CD4-positive, alpha-beta T cell treated with Interleukin-2 at 100 ng/mL for 4 hours (primary cell): ENCODE measurements at places on chromosomes 7 and 10.

DNA sequence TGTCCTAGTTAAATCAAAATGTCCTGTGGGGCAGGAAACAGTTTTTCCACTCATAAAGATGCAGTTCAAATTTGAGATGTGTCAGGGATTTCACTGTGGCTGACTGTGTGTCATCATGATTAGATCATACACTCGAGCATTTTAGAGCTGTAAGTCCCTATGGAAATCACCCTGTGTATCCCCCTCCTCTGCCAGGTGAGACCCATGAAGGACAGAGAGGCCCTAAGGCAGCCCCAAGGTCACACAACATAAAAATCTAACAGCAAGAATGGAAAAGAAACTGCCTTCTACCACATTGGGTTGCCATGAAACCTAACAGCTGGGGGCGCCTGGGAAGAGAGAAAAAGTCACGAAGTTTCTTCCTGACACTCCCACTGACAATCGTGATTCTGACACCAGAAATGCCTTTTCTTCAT lies 135.8 kb downstream of the KCNMA1 start:
- DNase-seq, result no peak

GRCh38 chr10:72611783-72612182 lies 14.1 kb downstream of the MICU1 start:
- no peak for DNase-seq

DNA sequence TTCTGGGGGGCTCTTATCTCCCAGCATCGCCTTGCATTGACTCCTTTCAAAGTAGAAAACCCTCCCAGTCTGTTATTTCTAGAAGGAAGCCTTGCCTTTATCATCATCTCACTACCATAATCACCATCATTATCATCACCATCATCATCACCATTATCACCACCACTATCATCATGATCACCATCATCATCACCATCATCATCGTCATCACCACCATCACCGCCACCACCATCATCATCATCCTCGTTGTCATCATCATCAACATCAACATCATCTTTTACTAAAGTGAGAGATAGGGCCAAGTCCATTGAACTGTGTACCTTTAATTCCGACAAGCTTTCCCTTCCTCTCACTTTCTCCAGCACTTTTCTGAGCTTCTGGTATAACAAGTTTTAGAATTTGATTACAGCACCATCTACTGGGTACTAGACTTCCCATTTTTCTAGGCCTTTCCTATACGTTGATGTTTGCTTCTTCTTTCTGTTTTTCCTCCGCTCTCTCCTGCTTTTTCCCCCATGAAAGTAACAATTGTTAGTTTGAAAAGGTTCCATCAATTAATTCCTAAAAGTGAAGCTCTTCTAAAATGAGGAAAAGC lies 226.4 kb downstream of the BUB3 start:
- no peak for DNase-seq

DNA sequence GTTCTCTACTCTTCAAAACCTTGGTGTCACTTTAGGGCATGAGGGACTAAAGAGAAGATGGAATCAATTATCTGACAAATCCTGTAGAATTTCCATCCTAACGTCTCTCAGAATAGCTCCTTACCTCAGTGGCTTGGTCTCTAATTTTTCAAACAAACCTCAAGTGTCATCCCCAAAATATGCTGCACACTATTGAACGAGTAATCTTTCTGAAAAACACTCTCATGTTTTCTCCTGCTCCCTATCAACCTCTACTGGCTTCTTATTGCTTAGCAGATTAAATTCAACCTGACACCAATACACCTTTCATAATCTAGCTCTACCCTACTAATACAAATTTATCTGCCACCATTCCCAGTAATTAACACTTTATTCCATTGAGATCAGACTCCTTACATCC lies 8.5 kb downstream of the CNOT4 start:
- no peak for DNase-seq

DNA sequence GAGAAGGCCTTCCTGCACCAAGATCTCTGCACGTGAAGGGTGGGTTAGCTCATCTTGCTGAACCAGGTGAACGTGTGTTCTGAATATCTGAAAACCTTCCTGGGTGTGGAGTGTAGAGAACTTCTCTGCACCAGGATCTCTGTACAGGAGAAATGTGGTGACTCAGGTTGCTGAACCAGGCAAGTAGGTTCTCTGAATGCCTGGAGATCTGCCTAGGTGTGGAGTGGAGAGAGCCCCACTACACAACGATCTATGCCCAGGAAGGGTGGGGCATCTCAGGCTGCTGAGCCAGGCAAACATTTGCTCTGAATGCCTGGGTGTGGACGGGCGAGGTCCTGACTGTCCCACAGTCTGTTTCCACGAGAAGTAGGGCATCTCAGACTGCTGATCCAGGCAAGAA lies 1002.3 kb upstream of the KCND2 start:
- no peak for DNase-seq

DNA sequence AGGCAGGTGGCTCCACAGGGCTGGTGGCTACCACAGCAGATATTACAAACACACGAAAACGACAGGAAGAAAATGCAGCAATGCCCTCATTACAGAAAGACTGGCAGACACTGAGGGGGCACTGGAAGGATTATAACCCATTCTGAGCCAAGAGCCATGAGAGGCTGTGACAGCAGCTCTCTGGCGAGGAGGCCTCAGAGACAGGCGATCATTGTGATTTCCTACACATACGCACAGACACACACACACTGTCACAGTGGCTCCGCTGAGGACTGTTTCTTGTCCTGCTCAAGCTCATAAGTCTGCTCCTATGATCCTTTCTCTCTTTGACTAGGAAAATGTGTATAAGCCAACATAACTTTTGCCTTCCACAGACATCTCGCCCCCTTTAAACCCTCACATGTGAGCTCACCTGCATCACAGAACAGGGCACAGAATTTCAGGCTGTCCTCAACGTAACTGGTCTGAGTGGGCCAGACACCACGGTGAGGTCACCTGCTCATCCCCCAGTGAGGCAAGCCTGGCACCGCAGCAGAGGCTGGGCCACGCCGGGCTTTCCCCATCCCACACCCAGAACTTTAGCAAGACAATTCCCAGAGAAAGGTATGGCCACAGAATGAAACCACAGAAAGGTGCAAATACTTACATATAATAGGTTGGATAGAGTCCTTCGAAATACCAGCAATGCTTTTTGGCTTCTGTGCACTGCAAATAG lies 51.7 kb downstream of the VOPP1 start:
- DNase-seq, result no peak

DNA sequence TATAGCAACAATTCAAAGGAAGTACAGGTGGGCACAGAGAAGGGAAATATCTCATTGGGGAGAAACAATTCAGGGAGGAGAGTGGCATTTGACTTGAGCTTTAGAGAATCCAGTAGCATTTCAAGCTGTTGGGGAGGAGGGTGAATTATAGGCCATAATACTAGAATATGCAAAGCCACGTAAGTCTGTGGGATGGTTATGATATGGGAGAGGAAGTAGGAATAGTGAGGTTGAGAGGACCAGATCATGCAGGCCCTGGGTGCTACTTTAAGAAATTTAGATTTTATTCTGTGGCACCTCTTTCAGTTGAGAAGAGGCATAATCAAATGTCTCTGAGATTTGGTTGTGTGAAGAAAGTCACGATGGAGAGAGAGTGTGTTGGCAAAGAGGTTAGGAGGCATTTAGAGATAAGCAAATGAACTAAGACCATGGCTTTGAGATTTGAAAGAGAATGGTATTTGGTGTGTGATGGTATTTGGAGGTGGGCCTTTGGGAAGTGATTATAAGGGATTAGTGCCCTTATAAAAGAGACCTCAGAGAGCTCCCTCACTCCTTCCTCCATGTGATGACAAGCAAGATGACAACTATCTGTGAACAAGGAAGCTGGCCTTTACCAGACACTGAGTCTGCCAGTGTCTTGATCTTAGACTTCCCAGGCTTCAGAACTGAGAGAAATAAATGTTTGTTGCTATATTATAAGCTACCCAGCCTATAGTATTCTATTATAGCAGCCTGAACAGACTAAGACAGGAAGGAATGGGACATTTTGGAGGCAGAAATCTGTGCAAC lies 15.1 kb downstream of the ADD3 start:
- no peak for DNase-seq

DNA sequence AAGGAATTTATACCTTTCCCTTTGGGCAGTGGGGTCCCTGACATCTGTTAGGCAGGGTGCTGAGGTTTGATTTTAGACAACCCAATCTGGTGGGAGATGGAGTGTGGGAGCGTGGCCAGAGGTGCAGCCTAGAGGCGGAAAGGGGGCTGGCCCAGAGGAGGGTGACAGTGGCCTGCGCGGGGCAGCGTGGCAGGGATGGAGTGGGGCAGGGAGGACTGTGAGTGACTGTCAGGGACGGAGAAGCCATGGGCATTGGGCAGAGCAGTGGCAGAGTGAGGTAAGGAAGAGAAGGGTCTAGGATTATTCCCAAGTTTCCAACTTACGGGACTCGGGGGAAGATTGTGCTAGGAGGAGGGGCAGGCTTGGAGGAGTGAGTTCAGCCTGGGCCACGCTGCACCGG lies 181.9 kb downstream of the CCDC3 start:
- DNase-seq, result no peak

GRCh38 chr7:117338020-117338419 lies 15.2 kb upstream of the WNT2 start:
- no peak for DNase-seq

GRCh38 chr7:39703144-39703543 lies 79.8 kb downstream of the RALA start:
- no peak for DNase-seq
